Activated naive CD8-positive, alpha-beta T cell treated with anti-CD3 and anti-CD28 coated beads, Interleukin-2, amount 10 ng/mL, durations not matched to agents 7 days and 5 days (primary cell): ENCODE measurements at places on chromosomes 12 and 14. TPM values are rescaled to one million over a fixed set of nuclear protein-coding genes. Genes with fewer than 3 reads are reported as not detected.

The HOXC12 gene
- not detected for total RNA-seq

The LBHD2 gene
- total RNA-seq = not detected

The SLC24A4 gene
- total RNA-seq = not detected

GRCh38 chr12:22318108-22318737 is 16.3 kb downstream of the ST8SIA1 start:
- DNase-seq = no peak

DNA sequence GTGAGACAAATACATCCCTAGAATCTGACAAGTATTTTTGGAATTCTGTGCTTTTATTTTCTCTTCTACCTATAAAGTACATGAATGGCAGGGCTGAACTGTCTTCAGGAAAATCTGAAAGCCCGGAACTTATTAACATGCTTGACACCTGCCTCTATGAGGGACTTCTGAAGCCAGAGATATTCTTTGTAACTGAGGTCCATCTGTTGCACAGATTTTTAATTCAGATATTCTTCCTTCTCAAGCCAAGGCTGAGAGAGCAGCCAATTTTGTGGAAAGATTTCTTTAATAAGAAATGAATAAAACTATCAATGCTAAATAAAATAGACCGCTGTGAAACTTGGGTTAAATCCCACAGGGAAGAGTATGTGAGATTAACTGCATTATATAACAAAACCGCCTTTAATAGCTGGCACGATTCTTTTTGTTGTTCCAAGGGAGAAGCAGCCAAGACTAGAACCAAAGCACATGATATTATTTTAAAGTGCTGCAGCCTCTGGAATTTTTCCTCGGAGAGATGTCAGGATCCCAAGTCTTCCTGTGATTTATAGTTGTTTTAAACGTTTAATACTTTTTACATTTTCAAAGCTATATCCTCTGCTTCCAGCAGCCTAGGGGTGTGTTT is 148.9 kb downstream of the CRADD start:
- DNase-seq = no peak

DNA sequence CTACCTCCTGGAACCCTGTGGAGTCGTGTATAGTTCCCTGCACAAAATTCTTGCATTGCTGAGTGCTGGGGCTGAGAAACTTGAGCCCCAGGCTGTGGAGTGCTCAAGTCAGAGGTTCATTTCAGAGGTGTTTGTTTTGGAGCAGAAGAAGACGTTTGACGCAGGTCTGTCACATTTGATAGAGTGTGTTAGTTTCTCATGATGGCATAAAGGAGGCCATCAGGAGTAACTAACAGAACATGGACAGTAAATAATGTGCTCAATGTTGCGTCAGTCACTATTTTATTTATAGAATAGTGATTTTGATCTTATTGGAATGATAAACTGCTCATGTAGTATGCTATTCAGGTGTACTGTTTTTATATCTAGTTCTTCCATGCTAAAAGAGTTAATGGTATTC is 44.2 kb downstream of the OTOGL start:
- no peak for DNase-seq

- no peak for DNase-seq
These were observed 530 bp downstream of the APAF1 start for GRCh38 chr12:98645572-98646067.

GRCh38 chr14:71119832-71120231 is 212.6 kb downstream of the PCNX1 start:
- no peak for DNase-seq

- no peak for DNase-seq
These were observed 13.4 kb downstream of the VDR start for GRCh38 chr12:47891356-47891755.

DNA sequence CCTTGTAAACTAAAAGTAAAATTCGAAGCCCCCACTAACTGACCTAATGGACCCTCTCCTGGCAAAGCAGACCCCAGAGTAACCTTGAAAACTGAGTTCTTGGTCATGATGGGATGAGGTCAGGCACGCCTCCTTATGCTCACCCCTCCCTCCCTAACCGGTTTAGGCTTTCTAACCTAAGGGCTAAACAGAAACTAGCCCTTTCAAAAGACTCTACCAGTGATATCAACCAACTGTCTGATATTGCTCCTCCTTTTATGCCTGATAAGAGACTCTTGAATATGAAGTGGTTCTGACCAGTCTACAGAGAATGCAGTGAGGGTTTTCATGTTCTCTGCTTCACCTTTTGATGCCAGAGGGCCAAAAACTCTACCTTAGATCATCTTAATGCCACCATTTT is 4.8 kb upstream of the LPCAT3 start:
- no peak for DNase-seq

DNA sequence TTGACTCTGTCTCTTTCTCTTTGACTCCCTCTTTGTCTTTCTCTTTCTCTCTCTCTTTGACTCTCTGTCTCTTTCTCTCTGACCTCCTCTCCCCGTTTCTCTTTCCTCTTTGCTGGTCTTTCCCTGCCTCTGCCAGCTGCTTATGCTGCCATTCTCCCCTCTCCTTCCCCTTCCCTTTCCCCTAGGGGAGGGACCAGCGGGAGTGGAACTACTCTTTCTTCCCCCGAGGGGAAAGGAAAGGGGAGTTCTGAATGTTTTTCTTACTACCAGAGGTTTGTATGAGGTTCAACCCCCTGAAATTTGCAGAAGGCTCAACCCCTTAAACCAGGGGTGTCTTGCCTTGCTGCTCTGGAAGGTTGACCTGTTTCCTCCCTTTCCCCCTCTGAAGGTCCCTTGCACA is 24.7 kb upstream of the RNASE1 start:
- no peak for DNase-seq

DNA sequence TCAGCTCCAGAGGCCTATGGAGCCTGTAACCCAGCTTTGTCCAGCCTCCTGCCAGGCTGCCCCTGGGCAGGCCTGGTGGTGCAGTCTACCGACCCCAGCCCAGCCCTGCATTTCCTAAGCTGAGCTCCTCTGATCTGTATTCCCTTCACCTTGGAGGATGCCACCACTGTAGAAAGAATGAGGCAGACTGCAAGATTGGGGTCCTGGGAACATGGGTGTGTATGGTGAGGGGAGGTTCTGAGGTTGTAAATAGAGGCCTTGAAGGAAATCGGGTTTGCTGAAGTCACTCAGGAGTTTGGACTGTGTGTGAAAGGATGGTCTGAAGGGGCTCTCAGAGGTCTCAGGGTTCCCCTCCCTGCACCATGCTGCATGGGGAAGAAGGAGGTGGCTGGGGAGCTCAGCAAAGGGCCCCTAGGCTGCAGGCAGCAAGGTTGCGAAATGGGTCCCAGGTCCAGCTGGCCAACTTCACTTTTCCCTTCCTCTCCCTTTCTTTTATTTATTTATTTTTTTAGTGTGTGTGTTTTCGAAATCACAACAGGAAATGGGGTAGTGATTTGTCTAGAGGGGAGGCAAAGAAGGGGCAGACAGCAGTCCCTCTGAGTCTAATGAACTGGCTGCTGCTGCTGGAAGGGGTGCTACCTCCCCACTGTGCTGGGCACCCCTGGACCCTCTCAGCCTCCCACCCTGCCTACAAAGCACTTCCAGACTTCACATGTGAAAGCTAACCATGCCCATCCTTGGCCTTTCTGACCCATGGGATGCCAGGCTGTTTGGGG is 1.2 kb upstream of the LRP1-AS start:
- no peak for DNase-seq

DNA sequence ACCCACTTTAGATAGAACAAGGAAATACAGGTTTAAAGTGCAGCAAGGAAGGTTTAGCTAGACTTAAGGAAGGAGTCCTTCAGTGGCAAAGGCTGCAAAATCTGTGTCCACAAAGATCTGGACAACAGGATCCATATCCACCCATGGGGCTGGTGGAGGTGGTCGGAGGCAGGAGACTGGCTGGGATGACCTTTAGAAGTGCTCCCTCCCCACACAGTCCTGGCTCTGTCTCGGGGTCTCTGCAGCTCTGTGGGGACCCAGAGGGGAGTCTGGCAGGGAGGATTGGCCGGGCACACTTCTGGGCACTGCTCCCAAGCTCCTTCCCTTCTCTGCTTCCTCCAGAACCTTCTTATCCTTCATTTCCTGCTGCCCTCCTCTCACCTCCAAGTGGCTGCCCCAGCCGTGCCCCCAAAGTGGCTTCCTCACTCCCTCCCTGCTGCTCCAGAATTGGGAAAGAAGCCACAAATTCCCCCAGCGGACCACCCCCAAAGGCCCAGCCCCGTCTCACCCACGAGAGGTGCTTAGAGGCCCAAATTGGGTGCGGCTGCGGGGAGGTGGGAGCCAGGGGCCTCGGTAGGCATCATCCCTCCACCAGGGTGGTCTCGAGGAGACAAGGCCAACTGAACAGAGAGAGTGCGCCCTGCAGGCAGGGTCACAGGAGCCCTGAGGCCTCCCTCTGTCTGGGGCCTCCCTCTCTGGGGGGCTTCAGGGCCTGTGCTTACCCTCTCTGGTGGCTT is 21.9 kb upstream of the PGF start:
- no peak for DNase-seq

The LHX5 gene
- total RNA-seq = not detected

- DNase-seq = no peak
These were observed 173.5 kb upstream of the PDZRN4 start for GRCh38 chr12:41014643-41015020.

DNA sequence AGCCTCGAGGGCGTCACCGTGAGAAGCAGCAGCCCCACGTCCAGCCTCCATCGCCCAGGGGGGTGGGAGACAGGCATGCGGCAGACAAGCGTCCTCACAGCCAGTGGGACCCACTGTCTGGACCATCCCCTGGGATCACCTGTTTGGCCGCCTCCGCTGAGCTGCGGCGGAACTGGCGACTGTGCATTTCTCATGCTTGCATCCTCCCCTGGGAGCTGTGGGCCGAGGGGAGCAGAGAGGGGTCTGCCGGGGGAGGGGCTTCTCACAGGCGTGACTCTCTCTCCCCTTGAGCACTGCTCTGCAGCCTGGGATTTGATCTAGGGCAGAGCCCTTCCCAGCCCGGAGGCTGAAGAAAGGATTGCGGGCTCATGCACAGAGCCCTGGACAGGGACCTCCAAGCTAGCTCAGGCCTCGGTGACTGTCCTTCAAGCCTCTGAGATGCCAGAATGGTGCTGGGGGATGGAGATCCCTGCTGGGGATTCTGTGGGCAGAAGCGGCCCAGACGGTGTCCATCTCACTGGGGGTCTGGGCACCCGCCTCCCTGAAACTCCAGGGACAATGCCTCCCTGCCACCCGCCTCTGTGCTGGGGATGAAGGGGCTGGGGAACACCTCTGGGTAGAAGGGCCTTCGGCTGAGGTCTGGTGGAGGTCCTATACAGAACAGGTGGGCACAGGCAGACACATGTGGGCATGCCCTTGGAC is 61.1 kb downstream of the PRIMA1 start:
- DNase-seq = no peak

DNA sequence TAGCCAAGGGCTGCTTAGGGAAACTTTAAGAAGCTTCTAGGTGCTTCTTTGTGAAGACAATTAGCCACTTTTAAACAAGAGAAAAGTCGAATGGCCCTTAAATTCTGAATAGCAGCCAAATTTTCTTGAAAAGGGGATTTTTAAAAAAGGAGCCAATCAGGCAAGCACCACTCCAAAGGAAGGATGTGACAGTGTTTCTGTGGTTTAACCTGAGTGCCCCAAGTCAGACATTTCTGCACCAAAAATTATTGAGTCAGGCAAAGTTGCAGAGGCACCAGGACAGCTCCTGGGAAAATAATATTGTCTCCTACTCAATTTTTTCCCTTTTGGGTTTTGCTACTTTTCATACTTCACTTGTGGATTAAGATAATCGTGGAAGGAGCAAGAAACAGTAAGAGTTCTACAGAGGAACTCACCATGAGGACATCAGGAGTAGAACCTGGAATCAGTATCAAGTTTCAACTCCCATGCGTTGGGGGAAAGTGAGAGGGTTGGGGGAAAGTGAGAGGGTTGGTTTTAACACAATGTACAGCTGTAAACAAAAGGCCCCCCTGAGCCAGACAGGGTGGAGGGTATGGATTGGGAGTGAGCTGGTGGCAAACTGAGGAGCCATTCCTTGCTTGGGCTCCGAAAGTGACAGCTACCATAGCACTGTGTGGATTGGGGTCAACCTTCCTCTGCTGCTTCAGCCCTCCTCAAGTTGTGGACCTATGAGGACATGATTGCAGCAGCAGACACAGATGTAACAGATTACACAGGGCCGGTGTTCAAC is 90.8 kb downstream of the SLC38A1 start:
- no peak for DNase-seq

The CDCA3 gene
- total RNA-seq = 85.2 TPM

DNA sequence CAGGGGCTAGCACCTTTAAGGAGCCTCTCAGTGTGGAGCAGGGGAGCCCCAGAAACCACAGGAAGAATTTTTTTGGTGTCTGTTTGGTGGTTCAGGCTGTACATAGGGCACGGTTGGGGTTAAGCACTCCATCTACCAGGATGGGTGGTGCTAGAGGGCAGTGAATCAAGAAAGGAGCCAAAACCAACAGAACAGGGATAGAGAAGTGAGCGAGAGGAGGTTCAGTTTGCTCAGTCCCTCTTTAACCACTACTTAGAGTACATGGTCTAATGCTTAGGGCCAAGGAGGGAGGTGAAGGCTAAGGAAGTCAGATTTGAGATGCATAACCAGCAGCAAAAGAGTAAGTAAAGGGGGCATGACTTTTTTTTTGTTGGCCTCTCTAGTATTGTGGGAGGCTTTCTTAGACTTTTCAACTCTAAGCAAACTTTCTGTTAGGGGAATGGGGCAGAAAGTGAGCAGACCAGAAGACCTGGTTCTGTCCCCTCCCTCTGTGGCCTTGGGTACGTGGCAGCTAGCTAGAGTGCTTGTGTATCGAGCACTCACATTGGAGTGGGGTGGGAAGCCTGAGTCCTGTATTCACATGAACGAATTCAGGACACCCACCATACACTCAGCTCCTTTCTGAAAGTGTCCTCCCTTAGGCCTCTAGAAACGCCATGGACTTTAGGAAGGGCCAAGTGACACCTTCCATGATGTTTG is 6.6 kb upstream of the NPFF start:
- no peak for DNase-seq

DNA sequence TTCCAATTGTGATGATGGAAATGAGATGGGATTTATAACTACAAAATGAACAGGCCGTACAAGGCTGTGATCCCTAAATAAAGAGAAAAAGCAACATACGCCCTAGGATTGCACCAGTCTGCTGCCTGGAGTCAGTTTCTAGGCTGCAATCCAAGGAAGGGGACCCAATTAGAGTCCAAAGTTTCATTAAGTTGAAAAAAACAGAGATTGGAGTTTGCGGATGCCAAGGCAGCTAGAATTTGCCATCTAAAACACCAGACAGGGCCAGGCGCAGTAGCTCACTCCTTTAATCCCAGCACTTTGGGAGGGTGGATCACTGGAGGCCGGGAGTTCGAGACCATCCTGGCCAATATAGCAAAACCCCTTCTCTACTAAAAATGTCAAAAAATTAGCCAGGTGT is 661.0 kb downstream of the RPS29 start:
- no peak for DNase-seq

The RNFT2 gene
- total RNA-seq = 10.8 TPM
